ENCODE measurements at places on chromosomes 3 and 15.

- DNase-seq: no peak
Measured at GRCh38 chr15:65583701-65584100, 27.2 kb downstream of the INTS14 start.

- no peak for DNase-seq
Measured at GRCh38 chr3:45011756-45012508, 14.2 kb upstream of the CLEC3B start.

- DNase-seq: no peak
Measured at GRCh38 chr3:27133060-27133459, 236.1 kb downstream of the NEK10 start.

DNA sequence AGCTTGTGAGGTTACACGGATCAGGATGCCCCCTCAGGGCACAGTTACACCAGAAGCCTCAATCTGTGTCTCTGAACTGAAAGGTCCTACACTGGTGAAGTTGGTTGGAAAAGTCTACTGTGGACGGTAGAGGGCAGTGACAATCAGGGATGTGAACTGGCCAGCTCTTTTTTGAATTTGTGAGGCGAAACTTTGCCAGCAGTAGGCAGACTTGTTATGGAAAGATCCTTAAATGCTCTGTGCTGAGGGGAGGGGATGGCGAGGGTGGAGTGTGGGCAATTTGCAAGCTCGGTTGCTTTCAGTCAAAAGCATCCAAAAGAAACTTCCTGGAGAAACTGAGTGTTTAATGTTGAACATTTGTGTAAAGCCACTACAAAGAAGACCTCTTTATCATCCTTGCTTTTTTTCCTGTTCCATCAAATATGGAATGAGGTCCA lies 127.4 kb upstream of the ABHD17C start:
- DNase-seq: no peak

DNA sequence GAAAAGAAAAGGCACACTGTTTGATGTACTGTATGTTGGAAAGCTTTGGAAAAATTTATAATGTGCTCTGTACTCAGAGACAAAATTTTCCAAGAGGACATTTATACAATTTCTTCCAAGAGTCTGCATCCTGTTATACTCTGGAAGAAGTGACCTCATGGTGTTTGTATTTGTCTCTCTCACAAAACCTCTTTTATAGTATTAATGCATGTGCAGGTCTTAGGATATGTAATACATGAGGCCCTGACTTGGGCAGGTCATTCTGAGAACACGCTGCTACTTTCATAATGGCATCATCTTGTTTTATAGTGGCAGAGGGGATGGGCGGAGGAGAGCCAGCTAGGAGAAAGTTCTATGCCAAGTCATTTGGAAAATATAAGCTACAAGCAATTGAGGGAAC lies 72.0 kb upstream of the P3H2 start:
- no peak for DNase-seq

GRCh38 chr3:99541181-99541580 lies 97.2 kb upstream of the COL8A1 start:
- no peak for DNase-seq

DNA sequence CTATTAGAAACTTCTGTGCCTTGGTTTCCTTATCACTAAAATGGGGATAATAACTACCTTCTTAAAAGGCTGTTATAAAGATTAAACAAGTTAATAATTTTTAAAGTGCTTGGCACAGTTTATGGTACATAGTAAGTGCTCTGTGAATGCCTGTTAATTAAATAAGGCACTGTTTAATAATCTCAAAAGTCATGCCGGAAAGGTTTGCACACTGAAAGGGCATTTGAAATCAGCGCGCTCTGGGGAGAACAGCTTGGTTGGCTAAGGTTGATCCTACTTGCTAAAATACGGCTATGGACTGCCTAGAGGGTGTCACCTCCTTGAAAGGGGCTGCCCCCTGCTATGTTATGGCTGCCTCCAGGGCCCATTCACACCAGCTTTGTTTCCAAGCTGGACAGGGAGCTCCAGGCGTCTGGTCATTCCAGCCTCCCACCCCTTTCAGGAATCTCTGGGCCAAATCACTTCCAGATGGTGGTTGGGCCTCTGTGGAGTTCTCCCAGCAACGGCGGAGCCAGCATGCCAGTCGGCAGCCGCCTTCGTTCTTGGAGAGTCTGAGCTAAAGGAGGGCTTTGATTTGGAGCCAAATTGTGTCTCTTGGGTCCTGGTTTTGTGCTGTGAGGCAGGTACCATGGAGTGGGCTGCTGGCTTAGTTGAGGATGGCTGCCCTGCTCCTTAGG lies 5.9 kb downstream of the FLNB start:
- DNase-seq: no peak

DNA sequence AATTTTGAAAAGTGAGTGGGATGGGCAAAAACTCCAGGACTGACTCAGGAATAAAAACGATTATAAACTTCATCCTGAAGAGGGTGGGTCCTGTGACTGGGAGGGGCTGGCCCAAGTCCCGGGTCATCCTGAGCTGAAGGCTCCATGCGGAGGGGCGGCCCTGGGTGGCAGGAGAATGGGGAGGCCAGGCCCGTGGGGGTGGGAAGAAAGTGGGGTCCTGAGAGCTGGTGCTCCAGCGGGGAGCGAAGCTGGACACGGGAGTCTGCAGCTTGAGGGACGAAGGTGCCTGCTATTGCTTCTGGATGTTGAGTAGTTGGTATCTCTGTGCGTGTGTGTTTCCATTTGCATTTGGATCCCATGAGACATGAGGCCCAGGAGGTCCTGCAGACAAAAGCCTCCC lies 4.7 kb upstream of the OCA2 start:
- no peak for DNase-seq

DNA sequence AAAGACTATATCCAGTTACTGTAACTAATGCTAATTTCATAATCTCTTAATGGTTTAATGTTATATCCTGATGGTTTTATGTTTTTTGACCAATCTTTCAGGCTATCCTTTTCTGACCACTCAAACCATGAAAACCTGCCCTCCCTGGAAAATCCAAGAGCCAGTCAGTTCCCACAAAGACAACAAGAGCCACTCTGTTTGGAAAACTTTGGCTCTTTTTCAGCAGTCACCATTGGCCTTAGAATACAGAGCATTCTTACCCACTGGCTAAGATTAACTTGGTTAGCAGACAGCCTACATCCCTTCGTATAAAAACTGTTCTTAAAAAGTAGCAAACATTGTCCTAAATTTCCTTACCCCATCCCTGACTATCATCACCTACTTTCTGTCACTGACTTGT lies 32.9 kb downstream of the ALCAM start:
- DNase-seq: no peak

GRCh38 chr3:58082047-58082446 lies 73.8 kb downstream of the FLNB start:
- DNase-seq: no peak

- DNase-seq: no peak
Measured at GRCh38 chr15:42363487-42363886, 4.2 kb downstream of the CAPN3 start.

DNA sequence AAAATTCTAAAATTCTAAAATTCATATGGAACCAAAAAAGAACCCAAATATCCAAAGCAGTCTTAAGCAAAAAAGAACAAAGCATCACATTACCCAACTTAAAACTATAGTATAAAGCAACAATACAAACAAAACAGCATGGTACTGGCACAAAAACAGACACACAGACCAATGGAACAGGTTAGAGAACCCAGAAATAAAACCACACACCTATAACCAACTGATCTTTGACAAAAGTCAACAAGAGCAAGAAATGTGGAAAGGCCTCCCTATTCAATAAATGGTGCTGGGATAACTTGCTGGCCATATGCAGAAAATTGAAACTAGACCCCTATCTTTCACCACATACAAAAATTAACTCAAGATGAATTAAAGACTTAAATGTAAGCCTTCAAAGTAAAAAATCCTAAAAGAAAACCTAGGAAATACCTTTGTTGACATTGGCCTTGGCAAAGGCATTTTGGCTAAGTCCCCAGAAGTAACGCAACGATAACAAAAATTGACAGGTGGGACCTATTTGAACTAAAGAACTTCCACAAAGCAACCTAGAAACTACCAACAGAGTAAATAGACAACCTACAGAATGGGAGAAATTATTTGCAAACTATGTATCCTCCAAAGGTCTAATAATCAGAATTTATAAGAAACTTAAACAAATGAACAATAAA lies 56.9 kb downstream of the TTBK2 start:
- DNase-seq: no peak

- no peak for DNase-seq
Measured at GRCh38 chr15:41647262-41647661, 12.9 kb upstream of the MGA start.
